ENCODE measurements at places on chromosomes 5 and 9.
A peak's percentile ranks its signal among the peaks of the same experiment; 100 is the strongest.

DNA sequence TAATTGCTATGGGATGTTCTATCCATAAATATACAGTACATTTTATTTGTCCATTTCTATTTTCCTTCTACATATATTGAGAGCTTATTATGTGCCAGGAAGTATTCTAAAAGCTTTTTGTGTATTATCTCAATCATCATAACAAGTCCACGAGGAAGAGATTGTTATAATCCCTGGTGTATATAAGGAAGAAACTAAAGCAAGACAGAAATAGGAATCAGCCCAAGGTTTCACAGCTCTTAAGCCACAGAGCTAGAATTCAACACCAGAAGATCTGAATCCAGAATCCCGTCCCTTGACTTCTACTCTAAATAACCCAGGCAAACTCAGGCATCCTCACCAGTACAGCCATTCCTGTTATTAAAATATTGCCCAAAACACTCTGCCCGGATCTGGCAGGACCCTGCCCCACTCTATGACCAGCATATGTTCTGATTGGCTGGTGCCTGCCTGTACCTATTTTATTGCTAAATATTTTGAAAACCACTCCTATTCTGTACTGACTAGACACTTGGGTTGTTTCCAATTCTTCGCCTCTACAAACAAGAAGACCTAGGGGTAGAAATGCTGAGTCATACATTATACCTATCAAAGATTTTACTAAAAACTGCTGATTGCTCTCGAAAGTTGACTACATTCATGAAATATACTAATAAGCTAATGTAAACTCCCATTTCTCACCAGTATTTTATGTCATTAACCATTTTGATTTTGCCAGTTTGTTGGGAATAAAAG lies 297.4 kb downstream of the ENC1 start:
- no peaks in the 10 kb centered on the region for H3K27me3 ChIP-seq
- no peak overlapping the region for H3K4me3 ChIP-seq
- H3K27ac ChIP-seq = peak overlapping the region; percentile 3
- DNase-seq = peak; percentile 86
- H3K4me1 ChIP-seq = peaks cover 24% of the 10 kb centered on the region
- no peaks in the 10 kb centered on the region for H3K36me3 ChIP-seq

DNA sequence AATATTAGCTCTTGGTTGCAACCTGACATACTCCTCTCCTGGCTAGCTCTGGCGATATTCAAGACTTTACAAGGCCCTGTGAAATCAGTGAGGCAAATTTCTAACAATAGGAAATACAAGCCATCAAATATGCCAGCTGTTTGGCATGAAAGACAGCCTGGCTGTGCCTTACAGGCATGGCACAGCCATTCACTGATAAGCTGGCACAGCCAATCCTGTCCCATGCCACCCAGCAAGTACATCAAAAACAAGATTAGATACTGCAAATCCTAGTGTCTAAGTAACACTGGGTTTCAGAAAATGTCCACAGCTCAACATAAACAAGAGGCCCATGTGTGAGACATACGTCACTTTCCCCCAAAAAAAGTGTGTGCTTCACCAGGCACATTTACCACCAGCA lies 1045.8 kb upstream of the DMAC1 start:
- no peaks in the 10 kb centered on the region for H3K4me1 ChIP-seq
- no peaks in the 10 kb centered on the region for H3K27me3 ChIP-seq
- no peaks in the 10 kb centered on the region for H3K36me3 ChIP-seq
- no peak for DNase-seq
- H3K4me3 ChIP-seq = no peak overlapping the region
- H3K27ac ChIP-seq = no peak overlapping the region

- peaks cover 8% of the 10 kb centered on the region for H3K4me1 ChIP-seq
- no peaks in the 10 kb centered on the region for H3K36me3 ChIP-seq
- H3K27ac ChIP-seq = no peak overlapping the region
- no peaks in the 10 kb centered on the region for H3K27me3 ChIP-seq
These were observed 203.0 kb downstream of the MED10 start for GRCh38 chr5:6175172-6175854.

- DNase-seq = peak; percentile 4
- H3K27me3 ChIP-seq = no peaks in the 10 kb centered on the region
- no peaks in the 10 kb centered on the region for H3K36me3 ChIP-seq
- peaks cover 18% of the 10 kb centered on the region for H3K4me1 ChIP-seq
These were observed 497.1 kb downstream of the ARHGEF28 start for GRCh38 chr5:74122979-74123590.

GRCh38 chr9:78213712-78214111 lies 22.2 kb upstream of the CEP78 start:
- no peak overlapping the region for H3K4me3 ChIP-seq
- no peaks in the 10 kb centered on the region for H3K36me3 ChIP-seq
- DNase-seq = peak; percentile 18
- H3K27me3 ChIP-seq = no peaks in the 10 kb centered on the region

DNA sequence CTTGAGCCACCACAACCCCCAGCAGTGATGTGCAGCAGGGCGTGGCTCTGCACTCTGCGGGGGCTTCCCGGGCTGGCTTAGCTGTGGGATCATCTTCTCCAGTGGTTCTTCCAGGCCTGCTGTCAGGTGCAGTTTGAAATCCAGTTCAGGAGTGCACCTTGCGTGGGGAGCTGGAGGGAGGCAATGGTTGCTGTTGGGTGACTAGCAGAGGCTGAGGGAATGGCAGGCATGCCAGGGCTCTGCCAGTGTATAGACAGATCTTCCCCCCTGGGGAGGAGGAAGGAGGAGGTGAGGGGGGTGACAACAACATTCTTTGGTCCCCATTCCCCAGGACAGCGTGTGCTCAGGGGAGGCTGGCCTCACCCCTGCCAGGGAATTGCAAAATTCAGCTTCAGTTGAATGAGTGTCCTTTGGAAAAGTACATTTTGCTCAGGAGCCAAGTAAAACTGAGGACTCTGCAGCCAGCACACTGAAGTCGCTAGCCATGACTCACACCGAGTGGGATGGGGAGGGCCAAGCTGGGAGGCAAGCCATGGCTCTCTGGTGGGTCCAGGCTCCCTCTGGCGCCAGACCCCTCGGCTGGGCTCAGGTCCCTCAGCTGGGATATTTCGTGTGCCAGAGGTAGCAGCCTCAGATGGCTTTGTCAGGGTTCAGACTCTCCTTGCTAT lies 35.0 kb downstream of the ERGIC1 start:
- H3K27ac ChIP-seq = peak overlapping the region; percentile 99
- peaks cover 48% of the 10 kb centered on the region for H3K4me1 ChIP-seq
- no peaks in the 10 kb centered on the region for H3K36me3 ChIP-seq
- H3K4me3 ChIP-seq = peak overlapping the region; percentile 55

- H3K4me1 ChIP-seq = peaks cover 6% of the 10 kb centered on the region
- no peaks in the 10 kb centered on the region for H3K27me3 ChIP-seq
- no peak overlapping the region for H3K4me3 ChIP-seq
- no peak overlapping the region for H3K27ac ChIP-seq
- no peaks in the 10 kb centered on the region for H3K36me3 ChIP-seq
- no peak for DNase-seq
These were observed 94.7 kb downstream of the MYO10 start for GRCh38 chr5:16841416-16841815.
